Fibroblast of villous mesenchyme (primary cell): ENCODE measurements at places on chromosomes 2 and 18.

DNA sequence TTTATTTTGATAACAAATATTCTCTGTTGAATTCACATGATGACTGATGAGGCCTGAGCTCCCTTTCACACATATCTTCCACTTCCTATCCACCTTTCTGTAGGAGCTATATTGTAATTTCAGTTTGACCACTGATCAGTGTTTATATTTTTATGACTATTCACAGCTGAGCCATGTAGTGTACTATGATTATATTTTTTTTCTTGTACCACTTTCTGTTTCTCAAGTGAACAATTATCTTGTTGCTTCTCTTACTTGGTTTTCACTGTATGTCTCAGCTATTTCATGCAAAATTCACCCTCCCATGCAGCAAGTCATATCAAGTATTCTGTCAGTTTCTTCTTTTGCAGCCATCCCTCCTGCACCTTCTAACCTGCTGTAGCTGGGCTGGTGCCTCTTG, 78.4 kb downstream of the TMEM247 start:
- no peak for DNase-seq

DNA sequence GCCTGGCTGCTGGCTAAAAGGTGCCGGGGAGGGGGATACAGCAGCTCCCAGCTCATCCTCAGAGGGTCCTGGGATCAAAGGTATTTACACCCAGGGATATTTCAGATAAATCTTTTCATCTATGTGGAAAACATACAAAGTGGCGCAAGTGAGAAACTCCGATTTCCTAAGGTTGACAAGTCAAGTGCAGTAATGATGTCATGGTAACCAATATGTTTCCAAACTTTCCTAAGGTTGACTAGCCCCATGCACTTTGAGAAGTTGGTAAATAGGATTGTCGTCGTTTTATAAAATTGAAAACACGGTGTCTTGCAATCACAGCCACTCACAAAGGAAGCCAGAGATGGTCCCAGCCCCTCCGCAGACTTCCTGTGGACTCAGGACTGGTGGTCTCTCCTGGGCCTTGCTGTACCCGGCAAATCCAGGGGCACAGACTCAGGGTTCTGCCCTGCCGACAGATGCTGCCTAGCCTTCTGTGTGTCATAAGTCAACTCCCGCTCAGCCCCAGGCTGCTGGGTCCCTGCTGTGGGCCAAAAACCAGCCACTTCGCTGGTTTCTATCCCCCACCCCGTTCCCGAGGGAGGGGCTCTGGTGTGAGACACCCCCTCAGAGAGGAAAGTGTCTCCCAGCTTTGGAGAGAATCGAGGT, 111.2 kb upstream of the PPP1CB start:
- no peak for DNase-seq

- DNase-seq = no peak
Observed at GRCh38 chr2:72037261-72037666, 110.4 kb downstream of the CYP26B1 start.

DNA sequence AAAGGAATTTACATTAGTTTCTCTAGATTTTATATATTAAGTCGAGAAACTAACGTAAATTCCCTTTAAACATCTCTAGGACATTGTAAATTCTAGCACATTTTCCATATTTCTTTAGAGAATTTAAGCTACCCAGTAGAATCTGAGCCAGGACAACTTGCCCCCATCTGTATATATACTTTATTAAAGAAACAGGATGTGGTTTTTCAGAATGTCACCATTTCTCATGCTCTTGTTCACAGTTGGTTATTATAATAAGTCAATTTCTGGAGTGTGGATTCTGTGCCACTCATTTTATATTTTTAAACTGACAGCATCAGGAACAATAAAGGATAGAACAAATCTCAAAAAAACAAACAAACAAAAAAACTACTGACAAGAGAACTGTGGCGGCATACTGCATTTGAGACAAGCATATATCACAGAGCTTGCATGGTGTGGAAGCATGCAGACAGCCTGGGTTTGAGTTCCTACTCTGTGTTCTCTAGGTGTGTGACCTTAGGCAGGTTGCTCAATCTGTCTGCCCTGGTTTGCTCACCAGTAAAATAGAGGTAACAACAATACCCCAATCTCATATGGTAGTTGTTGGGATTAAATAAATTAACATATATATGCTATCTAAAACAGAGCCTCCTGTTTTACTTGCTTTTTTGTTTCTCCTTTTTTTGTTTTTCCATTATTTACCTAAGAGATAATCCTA, 61.4 kb upstream of the DNER start:
- DNase-seq = no peak

- DNase-seq = peak; percentile 4
Observed at GRCh38 chr2:33791625-33792024, 192.5 kb upstream of the FAM98A start.

DNA sequence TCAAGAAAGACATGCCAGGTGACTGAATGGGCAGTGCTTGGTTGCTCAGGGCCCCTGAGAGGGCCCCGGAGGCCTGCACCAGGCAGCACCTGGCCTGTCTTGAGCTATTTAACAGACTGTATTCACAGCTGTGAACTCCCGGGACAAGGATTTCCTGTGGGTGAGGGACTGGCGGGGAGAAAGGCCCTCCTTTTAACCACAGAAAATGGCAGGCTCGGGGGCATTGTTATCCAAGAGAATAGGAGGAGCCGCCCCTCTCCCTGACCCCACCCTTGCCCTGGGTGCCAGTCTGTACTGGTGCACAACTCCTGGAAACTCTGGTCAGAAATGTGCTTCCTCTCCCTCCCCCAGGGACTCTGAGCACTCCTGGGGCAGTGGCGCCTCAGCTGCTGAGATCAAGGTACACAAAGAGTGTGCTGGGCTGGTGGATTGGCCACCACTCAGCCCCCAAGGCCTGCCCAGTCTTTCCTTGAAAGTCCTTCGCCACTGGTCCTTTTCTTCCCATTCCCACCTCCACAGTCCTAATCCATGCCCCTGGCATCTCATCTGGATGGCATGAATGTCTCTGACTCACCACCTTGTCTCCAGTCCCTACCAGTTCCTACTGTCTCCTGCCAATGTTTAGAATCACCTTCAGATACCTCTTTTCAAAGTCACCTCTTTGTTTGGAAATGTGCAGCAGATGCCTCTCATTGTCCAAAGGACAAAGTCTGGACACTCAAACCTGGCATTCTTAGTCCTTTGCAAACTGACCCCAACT, 19.6 kb upstream of the EPAS1 start:
- DNase-seq = no peak

DNA sequence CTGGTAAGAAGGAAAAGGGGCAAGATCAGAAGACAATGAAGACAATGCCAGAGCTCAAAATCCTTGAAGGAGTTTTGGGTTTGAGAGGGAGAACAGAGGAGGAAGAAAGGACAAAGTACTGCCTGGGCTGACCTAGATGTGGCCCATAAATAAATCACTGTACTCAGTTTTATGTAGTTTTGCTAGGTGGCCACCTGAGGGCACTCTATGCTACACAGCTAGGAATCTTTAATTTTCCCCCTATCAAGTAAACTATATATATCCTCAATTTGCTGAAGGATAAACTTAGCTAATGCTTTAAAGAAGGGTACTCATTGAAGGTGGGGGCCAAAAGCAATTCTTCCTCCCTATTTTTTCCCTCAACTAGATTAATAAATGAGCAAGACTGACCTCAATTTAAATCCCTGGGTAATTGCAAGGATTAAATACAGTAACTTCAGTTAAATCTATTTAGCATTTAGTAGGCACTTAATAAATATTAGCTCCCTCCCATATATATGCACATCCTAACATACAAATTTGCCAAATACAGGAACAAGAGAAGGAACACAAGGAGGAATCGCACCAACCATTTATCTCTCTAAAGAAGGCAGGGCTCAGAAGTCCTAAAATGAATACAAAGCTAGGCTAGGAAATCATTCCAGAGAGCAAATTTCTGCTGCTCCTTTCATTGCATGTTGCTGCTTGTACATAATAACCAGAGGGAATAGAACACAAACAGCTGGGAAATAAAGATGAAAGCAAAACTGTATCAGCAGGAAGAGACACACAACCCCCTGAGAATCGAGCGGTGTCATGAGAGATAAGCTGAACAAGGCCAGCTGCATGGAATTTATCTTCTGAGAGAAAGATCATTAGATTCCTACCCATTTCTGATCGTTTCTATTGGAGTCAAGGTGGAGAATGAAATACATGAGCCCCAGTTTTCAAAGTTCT, 540.1 kb downstream of the NRXN1 start:
- peak; percentile 29 for DNase-seq

GRCh38 chr18:70559446-70559845, 270.6 kb downstream of the SOCS6 start:
- DNase-seq = no peak

GRCh38 chr2:102063487-102063911, 71.7 kb downstream of the IL1R2 start:
- peak; percentile 89 for DNase-seq

DNA sequence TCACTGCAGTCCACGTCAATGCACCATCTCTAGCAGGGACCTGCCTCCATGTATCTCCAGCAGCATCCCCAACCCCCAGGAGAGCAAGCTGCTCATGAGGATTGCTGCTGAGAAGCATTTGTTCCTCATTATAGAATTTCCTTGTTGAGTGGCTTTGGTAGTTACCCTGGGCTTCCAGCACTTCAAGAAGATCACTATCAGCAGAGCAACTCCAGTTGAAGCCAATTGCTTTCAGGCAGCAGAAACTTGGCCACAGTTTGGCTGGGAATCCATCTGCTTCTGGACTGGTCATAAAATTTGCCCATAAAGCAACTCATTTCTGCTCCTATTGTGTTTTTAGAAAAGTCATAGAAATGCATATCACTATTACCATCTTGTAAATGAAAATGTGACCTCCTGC, 17.4 kb downstream of the TRPM8 start:
- no peak for DNase-seq

DNA sequence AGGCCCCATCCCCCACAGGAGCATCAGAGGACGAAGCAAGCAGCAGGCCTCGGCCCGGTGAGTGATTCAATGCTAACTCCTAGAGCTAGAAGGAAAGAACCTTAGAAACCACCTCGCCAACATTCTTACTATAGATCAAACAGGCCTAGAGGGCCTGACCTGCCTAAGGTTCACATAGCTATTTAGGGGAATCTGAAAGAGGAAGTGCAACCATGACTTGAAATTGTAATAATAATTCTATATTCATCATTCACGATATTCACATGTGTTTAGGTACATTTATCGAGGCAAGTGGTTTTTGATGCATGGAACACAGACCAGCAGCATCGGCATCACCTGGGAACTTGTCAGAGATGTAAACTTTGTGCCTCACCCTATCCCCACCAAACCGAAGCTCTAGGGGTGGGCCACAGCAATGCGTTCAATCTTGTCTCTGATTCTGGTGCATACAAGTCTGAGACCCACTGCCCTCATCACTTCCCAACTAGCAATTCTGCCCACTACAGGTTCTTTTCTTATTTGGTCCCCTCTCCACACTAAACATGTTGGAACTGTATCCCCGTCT, 78.0 kb upstream of the DNMT3A start:
- no peak for DNase-seq

DNA sequence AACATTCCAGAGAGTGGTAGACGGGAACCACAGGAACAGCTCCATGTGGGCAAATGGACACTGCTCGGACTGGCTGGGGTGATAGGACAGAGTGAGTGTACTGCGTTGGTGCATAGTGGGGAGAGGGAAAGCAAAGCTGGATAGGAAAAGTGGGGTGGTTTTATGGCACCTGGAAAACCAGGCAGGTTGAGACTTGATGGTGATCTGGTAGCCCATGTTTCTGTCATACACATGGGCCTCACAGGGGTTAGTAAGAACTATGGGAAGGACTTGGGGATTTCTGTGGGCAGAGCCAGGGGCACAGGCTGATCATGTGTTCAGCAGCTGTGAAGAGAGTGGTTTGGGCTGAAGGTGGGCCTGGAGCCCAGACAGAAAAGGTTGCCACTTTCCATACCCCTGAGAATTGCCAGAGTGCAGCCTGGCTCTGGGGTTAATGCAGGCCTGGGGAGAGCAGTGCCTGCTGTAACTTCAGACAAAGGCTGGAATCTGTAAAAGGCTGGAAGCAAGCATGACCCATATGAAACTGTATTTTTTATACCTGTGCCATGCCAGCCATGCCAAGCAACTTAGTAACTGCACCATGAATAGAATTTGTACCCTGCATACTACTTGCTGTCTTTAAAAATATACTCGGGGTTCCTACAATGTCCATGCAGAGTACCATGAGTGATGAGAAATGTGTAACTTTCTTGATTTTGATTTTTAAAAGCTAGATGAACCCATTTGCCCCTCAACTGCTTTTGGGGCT, 41.9 kb downstream of the RPIA start:
- no peak for DNase-seq

DNA sequence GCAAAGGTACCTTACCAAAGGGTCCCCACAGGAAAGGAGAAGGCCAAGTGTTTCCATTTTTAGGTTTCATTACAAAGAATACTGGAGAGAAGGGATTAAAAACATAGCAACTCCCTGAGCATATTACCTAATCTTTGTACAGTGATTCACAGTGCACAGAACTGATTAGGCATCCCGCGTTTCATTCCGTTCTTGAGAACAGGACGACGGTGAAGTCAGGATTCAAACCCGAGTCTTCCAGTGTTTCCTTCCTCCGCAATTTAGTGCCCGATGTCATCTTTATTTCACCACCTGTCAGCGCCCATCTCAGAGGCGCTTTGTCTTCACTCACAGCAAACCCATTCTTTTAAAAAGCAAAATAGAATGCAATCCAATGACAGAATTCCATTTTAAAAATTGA, 488.5 kb downstream of the EIPR1 start:
- DNase-seq = no peak
